NCI-H1694 treated with DMSO at 0.1 percent for 48 hours (cell line): ENCODE measurements at places on chromosomes 11 and 22.

DNA sequence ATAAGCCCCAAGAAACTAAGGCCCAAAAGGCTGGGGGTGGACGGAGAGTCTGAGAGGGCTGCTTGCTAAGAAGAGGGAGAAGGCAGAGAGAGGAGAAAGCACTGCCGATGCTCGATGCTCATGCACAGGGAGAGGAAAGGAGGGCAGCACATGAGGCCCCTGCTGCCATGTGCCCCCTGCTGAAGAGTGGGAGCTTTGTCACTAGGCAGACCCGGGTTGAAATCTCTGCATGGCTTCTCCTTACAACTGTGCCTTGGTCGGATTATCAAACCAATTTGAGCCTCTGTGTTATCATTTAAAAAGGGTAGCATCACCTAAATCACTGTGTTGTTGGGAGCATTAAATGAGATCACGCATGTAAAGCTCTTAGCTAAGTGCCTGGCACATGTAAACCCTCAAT, 330.5 kb downstream of the NXPE2 start:
- DNase-seq, result no peak

DNA sequence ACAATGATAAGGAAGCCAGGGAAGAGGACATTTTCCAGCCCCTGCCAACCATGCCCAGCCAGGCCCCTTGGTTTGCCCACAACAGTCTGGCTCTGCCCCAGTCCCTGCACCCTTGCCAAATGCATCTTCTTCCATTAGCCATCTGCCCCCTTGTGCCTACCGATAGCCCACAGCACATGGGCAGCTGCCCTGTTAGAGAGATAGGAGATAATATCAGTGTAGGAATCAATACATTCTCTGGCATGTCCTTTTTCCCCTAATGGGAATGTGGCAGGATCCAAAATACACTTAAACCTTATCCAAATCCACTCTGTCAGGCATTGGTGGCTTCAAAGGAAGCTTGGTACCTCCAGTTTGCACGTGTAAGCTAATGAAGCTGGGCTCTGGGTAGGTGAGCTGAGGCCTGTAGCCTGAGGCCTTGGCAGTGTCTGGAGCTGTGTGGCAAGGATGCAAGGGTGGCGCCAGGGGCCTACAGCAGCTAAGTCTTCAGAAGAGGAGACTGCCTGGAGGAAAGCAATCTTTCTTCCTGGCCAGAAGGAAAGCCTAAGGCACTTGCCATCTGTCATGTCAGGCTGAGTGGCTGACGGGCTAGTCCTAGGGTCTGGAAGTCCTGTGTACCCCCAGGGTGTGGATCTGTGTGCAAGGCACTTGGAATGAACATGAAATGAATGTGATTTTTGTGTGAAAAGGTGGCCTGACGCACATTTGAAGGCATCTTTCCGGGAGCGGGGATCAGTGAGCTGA, 164.2 kb upstream of the TBCEL start:
- no peak for DNase-seq

- DNase-seq, result no peak
Observed at GRCh38 chr22:30460147-30460546, 11.7 kb downstream of the SEC14L3 start.

DNA sequence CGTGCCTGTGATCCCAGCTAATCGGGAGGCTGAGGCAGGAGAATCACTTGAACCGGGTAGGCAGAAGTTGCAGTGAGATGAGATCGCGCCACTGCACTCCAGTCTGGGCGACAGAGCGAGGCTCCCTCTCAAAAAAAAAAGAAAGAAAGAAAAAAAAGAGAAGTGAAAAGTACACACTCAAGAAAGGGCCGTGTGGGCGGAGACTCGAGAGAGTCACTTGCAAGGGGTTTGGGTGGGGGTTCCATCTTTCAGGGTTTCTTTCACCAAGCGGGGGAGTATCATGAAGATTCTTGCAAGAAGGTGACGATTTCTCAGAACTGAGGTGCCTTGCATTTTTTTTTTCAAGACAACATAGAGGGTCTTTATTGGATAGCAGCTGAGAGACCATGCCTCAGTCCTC, 4.0 kb upstream of the IFITM5 start:
- DNase-seq, result no peak

- no peak for DNase-seq
Observed at GRCh38 chr11:14930369-14930768, 38.3 kb upstream of the CYP2R1 start.

GRCh38 chr11:93468290-93468689, 74.9 kb downstream of the SMCO4 start:
- no peak for DNase-seq
